IPS DF 19.7 (cell line): ENCODE measurements at places on chromosomes 2 and 18.

- DNase-seq: no peak
Observed at GRCh38 chr2:127386246-127386645, 1.5 kb downstream of the MAP3K2 start.

- DNase-seq: no peak
Observed at GRCh38 chr2:173741759-173742158, 223.4 kb downstream of the SP3 start.

GRCh38 chr18:8615397-8616027, 6.3 kb downstream of the RAB12 start:
- DNase-seq: no peak

DNA sequence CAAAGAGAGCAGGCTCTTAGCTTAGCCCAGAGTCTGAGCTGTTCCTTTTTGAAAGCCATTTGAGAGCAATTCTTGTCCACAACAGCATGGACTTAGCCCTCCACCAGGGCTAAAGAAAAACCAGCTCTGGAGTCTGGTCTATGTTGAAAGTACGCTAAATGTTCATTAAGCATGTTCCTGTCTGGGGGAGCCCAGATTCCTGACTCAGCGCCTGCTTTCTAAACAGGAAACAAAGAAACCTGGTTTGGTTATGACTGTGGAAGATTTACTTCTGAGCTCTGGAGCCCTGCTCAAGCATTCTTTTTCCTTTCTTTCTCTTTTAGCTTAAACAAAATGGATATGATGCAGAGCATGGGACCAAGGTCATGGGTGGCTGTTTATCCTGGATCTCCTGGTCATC, 279.8 kb downstream of the RBM43 start:
- DNase-seq: no peak

GRCh38 chr2:198004921-198005829, 200.8 kb downstream of the PLCL1 start:
- no peak for DNase-seq

GRCh38 chr18:22165603-22166068, 3.8 kb upstream of the GATA6 start:
- DNase-seq: no peak

DNA sequence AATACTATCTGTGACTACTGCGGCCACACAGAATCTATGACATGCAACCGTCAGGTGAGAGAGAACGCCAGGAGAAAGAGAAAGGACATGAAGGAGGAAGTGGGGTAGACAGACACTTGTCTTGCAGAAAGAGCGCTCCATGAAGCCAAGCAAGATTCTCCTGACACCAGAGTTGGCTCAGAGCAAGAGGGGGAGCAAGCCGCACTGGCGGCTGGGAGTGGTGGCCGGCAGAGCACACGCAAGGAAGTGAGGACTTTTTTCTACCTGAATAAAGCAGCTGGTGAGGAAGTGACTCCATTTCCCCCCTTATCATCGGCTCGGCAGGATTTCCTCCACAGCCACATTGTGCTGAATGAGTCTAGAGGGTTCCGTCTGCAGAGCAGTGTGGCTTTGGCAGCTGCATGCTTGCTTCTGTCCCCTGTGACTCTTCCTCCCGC, 181.6 kb downstream of the BCL2 start:
- no peak for DNase-seq

GRCh38 chr2:65070172-65070830, 14.1 kb downstream of the CEP68 start:
- no peak for DNase-seq

GRCh38 chr2:115389024-115389423, 946.6 kb downstream of the DPP10 start:
- DNase-seq: no peak

DNA sequence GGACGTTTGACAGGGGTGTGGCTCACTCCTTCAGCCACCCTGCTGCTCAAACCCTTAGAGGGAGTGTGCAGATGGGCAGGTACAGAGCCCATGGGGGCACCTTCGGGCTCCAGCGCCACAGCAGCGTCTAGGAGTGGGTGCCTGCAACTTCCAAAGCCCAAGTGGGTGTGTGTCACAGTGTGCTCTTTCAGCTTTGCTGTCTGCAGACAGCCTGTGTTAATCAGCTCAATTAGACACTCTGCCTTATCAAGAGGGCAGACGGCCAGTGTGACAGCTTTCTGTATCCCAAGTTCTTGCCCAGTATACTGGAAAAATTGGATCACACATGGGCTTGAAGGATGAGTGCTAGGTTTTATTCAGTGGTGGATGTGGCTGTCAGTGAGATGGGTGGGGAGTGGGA, 96.7 kb downstream of the AP1S3 start:
- no peak for DNase-seq

DNA sequence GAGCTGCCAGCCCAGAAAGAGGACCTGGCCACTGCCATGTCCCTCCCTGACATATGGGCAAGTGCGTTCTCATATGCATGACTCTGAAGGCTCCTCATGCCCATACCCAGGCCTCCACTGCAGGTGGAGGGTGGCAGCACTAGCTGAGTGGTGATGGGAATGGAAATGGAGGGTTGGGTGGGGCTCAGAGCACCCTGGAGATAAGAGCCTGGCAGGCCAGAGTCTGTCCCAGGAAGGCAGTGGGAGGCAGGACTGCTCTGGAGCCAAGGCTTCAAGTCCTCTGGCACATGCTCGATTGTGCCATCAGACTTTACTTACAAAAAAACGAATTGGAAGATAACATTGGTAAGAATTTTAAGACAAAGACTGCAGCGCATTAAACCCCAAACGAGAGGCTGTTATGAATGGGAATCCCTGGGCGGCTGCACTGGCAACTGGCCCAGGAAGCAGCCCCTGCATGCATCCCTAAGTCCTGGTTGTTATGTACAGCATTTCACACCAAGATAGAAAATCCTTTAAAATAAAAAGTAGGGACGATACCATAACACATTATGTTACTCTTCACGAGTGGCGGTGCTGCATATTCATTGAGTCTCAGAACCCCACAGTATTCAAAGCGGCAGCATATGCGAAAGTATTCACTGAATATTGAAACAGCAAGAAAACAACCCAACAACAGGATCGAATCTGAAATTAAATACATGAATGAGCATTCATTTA, 81.7 kb upstream of the FAM98A start:
- DNase-seq: no peak
